CD14-positive monocyte (primary cell): ENCODE measurements at places on chromosomes 11 and 22. TPM values are rescaled to one million over a fixed set of nuclear protein-coding genes. Genes with fewer than 3 reads are reported as not detected.

SLC5A1 gene
- not detected for polyA plus RNA-seq

AIFM3 gene
- polyA plus RNA-seq = 2.1 TPM

DDI1 gene
- not detected for polyA plus RNA-seq

C1QTNF6 gene
- polyA plus RNA-seq = 2.0 and 2.3 TPM in 2 replicates

QSER1 gene
- 1.1 TPM for polyA plus RNA-seq

TMPRSS6 gene
- not detected for polyA plus RNA-seq

NFAM1 gene
- 67.4 and 71.0 TPM in 2 replicates for polyA plus RNA-seq

SLC17A6 gene
- polyA plus RNA-seq = not detected

RFPL3 gene
- not detected for polyA plus RNA-seq

KIAA1671 gene
- polyA plus RNA-seq = not detected

MAP6 gene
- not detected for polyA plus RNA-seq

C2CD3 gene
- 2.9 TPM for polyA plus RNA-seq

NAALAD2 gene
- not detected for polyA plus RNA-seq
